ENCODE measurements at places on chromosomes 3 and 15.
A peak's percentile ranks its signal among the peaks of the same experiment; 100 is the strongest.

DNA sequence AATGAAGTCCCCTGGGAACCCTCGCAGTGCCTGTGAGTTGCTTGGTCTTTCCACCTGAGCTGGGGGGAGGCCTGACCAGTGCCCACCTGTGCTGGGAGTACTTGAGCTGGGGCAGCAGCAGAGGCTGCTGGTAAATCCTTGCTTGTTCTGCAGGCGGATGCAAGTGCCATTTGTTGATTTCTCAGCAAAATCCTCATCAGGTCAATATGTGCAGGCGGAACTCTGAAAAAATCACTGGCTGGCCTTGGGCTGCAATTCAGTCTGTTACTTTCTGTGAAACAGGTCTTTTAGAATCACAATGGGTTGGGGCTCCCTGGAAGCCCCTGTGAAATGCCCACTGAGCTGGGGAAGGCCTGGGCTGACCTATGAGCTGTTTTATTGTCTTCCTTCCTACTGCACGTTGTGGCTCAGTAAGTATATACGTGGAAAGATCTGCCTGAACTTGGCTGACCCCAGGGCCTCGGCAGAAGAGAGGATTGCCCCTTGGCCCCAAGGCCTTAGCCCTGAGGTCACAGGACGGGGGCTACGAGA is 182.0 kb upstream of the RGMA start:
- no peak for DNase-seq

GRCh38 chr15:66785637-66786036 is 83.6 kb downstream of the SMAD6 start:
- peak; percentile 61 for DNase-seq

- DNase-seq = no peak
Measured at GRCh38 chr3:117261983-117262421, 552.4 kb downstream of the TUSC7 start.

- peak; percentile 32 for DNase-seq
Measured at GRCh38 chr15:99100245-99101173, 4.4 kb upstream of the SYNM start.

GRCh38 chr3:148319161-148319915 is 378.4 kb upstream of the AGTR1 start:
- peak; percentile 80 for DNase-seq

- DNase-seq = no peak
Measured at GRCh38 chr15:71325481-71325880, 210.2 kb downstream of the THSD4 start.

All from fibroblast of skin of left quadriceps (primary cell).